ENCODE measurements at places on chromosomes 5 and 9.

GRCh38 chr9:36937951-36938350 lies 96.1 kb downstream of the PAX5 start:
- no peak for DNase-seq

- DNase-seq, result no peak
These were observed 573.9 kb downstream of the ZNF608 start for GRCh38 chr5:124172389-124173003.

- no peak for DNase-seq
These were observed 4.8 kb upstream of the PCSK5 start for GRCh38 chr9:75885652-75886051.

DNA sequence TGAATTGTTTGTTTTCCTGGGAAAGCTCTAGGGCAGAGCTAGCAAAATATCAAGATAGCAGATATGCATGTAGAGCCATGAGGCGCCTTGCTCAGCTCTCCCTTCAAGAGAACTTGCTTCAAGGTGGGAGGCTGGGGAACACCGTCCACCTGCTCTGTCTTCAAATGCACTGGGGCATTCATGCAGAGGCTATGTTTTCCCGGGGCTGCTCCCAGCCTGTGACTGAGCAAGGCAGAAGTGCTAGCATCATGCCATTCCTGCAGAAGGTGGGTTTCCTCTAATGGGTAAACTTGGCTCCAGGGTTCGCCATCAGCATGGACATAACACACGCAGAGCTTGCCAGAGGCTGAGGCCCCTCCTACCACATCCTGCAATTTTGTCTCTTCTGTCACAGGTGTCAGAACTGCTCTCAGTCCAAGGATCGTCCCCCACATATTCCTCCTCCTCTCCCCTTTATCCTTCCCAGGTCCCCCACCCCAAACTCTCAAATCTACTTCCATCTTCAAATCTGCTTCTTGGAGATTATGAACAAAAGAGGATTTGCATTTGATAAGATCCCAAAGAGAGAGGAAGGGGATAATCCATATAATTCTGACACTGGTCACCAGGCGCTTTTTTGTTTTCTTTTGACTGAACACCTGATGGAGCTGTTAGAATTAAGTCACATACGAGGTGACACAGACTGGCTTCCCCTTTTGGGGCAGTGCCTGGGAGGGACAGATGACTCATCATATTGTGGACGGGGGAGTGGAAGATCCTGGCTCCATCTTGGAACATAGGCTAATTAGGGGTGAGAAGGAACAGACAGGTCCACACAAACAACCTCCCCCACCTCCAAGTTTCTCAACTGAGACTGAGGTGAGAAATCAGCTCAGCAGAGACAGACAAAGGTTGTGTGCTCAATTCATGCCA lies 85.0 kb upstream of the TAF11L2 start:
- no peak for DNase-seq

DNA sequence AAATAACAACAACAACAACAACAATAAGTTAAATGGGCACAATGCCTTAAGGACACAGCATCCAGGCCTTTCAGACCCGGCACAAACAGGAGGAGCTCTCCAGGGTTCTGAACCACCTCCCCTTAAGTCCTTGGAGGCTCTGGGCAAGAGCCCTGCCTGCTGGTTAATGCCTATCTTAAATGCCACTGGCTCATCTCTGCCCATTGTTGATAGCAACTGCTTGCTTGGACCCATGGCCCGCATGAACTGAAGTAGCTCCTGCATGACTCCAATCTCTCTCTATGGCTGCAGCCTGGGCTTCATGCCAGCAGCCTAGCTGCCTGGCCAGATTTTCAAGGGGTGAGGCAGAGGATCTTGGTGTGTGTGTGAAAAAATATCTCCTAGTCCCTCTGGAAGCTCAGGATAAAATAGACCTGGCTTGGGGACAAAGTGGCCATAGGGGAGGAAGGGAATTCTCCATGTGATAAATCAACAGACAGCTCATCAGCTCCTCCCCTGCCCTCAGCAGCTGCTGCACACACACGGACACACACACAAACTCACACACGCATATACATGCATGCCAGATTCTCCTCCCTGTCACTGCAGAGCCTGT lies 27.4 kb downstream of the FAM219A start:
- DNase-seq, result no peak

GRCh38 chr5:10733426-10733825 lies 27.6 kb downstream of the DAP start:
- no peak for DNase-seq

DNA sequence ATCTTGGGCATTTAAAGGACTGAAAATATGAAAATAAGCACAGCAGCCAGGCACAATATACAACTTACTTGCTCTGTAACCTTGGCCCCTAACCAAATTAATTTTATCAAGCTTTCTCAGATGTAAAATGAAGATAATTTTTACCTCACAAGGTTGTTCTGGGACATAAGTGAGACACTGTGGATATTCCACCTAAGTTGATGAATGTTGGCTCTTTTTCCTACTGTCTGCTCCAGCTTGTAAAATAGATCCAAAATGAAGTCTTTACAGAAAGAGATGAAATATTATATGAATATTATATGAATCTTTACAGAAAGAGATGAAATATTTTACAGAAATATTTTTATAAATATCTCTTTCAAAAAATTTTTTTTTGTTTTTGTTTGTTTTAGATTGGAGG lies 270.1 kb downstream of the DNAH5 start:
- DNase-seq, result no peak

DNA sequence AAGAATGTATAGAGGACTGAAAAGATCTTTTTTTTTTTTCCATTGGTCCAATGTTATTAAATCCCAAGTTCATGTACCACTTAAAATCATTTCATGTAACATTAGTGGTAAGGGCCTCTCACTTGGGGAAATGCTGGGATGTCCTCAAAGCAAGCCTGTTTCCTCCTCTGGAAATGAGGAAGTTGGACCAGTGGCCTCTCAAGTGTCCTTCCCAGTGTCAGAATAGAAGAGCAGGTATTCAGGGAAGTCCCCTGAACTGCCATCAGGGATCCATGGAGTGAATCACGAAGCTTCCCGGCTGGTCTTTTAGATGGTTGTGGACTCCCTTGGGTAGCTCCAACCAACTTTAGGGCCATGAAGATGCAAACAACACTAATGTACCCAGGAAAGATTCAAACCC lies 55.2 kb upstream of the AFAP1L1 start:
- no peak for DNase-seq

Measured in cortex of kidney (tissue), 1 donor.